Endodermal cell (in vitro differentiated cells): ENCODE measurements at places on chromosomes 5 and 9. TPM values are rescaled to one million over a fixed set of nuclear protein-coding genes. Genes with fewer than 3 reads are reported as not detected.

Gene SPATA9
- 0.70 and 0.99 TPM in 2 replicates for total RNA-seq

DNA sequence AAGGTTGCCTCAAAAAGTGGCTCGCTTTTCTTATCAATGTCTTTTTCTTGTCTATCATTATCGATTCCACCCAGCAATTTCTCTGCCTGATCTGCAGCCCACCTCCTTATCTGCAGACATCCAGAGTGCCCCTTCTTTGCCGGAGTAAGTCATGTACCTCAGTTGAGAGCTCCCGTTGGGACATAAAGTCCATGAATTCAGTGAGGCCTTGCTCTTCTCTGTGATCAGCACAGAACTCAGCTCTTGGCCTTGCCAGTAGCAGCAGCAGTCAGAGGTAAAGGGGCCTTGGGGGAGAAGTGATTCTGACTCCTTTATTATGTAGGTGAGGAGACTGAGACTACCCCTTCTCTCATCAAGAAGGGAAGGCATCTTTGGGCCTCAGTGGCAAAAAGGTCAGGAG, 24.9 kb upstream of the DCAF12 start:
- no peak overlapping the region for H3K4me3 ChIP-seq
- H3K27me3 ChIP-seq = no peaks in the 10 kb centered on the region
- no peak for DNase-seq
- H3K36me3 ChIP-seq = no peaks in the 10 kb centered on the region

- H3K4me3 ChIP-seq = no peak overlapping the region
- H3K36me3 ChIP-seq = no peaks in the 10 kb centered on the region
- no peak overlapping the region for H3K27ac ChIP-seq
- DNase-seq = no peak
- no peaks in the 10 kb centered on the region for H3K4me1 ChIP-seq
- H3K27me3 ChIP-seq = no peaks in the 10 kb centered on the region
Observed at GRCh38 chr5:17373406-17373805, 124.6 kb upstream of the TAF11L2 start.

- no peaks in the 10 kb centered on the region for H3K27me3 ChIP-seq
- DNase-seq = no peak
- no peak overlapping the region for H3K27ac ChIP-seq
- H3K4me1 ChIP-seq = no peaks in the 10 kb centered on the region
Observed at GRCh38 chr5:123176224-123176937, 87.3 kb downstream of the PRDM6 start.

Gene OR1Q1
- not detected in 2 replicates for total RNA-seq

Gene FOXI1
- 3.5 and 4.7 TPM in 2 replicates for total RNA-seq

Gene SOHLH1
- not detected in 3 replicates for total RNA-seq

DNA sequence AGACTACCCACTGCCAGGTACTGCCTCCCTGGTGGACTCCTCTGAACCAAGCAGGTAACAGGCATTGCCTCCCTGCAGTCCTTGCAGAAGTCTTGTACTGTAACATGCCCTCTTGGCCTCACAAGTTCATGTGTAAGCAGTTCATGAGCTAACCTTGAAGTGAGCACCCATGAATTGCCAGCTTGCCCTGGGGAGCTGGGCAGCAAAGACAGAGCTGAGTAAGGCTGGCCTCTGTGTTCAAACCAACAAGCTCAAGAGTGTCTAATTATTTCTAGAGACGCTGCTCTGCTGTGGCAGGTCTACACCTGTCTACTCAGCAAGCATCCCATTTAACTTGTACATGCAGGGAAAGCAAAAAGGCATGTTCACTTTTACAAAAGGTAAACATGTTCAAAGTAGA, 113.5 kb downstream of the FEM1C start:
- no peaks in the 10 kb centered on the region for H3K36me3 ChIP-seq
- no peak for DNase-seq
- no peak overlapping the region for H3K27ac ChIP-seq

DNA sequence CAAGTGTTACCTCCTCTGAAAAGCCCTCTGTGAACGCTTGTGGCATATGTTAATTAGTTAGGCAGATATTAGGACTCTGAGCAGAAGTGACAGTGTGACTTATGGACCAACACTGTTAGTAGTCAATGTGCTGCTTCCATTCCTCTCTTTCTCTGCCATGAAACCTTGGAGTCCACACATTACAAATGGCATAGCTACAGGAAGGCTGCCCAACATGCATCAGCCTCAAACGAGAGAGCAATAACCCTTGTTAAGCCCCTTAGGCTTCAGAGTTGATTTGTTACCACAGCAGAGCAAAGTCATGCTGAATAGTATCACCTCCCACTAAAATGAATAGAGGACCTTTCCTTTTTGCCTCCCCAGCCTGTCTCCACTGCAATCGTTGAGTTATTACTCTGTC, 397.7 kb upstream of the SMARCA2 start:
- no peak for DNase-seq
- no peak overlapping the region for H3K27ac ChIP-seq
- no peaks in the 10 kb centered on the region for H3K27me3 ChIP-seq
- H3K4me3 ChIP-seq = no peak overlapping the region
- H3K36me3 ChIP-seq = no peaks in the 10 kb centered on the region

DNA sequence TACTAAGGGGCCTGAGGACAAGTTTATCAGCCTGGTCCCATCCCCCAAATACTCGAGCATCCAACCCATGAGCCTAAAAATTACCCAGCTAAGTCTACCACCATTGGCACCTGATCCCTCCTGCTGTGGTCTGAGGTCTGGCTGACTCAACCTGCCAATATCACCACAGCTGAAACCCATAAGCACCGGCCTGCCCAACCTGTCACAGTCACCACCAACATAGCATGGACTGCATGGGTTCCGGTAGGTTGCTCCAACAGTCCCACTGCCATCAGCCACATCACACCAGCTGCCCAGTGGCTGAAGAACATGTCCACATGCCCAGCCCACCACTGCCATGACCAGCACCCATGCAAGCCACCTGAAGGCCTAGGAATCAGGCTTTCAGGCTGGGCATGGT, 495.0 kb downstream of the PRELID2 start:
- no peaks in the 10 kb centered on the region for H3K36me3 ChIP-seq
- no peak for DNase-seq
- no peak overlapping the region for H3K27ac ChIP-seq
- no peaks in the 10 kb centered on the region for H3K4me1 ChIP-seq

- peaks cover 10% of the 10 kb centered on the region for H3K36me3 ChIP-seq
- no peaks in the 10 kb centered on the region for H3K27me3 ChIP-seq
- DNase-seq = no peak
- H3K4me1 ChIP-seq = no peaks in the 10 kb centered on the region
Observed at GRCh38 chr5:171989276-171989675, 17.2 kb downstream of the FBXW11 start.

GRCh38 chr5:151619812-151620460, 28.8 kb upstream of the FAT2 start:
- H3K36me3 ChIP-seq = no peaks in the 10 kb centered on the region
- no peak overlapping the region for H3K27ac ChIP-seq
- no peak overlapping the region for H3K4me3 ChIP-seq
- no peaks in the 10 kb centered on the region for H3K4me1 ChIP-seq
- DNase-seq = peak; percentile 87
- H3K27me3 ChIP-seq = no peaks in the 10 kb centered on the region

GRCh38 chr5:62506659-62507460, 71.8 kb upstream of the LRRC70 start:
- no peaks in the 10 kb centered on the region for H3K27me3 ChIP-seq
- no peak for DNase-seq
- no peak overlapping the region for H3K27ac ChIP-seq
- no peak overlapping the region for H3K4me3 ChIP-seq

Gene TMEM174
- total RNA-seq = not detected in 2 replicates

GRCh38 chr9:123097430-123098095, 64.1 kb downstream of the GPR21 start:
- DNase-seq = no peak
- H3K4me1 ChIP-seq = peaks cover 5% of the 10 kb centered on the region
- no peak overlapping the region for H3K27ac ChIP-seq

- H3K36me3 ChIP-seq = no peaks in the 10 kb centered on the region
- no peaks in the 10 kb centered on the region for H3K27me3 ChIP-seq
- H3K27ac ChIP-seq = no peak overlapping the region
- no peak for DNase-seq
- peak overlapping the region; percentile 35 for H3K4me3 ChIP-seq
Observed at GRCh38 chr5:93791518-93791972, 50.1 kb upstream of the POU5F2 start.

Gene HAVCR2
- 0.35 TPM in 1 of 2 replicates, not detected in the other for total RNA-seq
